Natural killer cell (primary cell): ENCODE measurements at places on chromosomes 13 and 19.

- no peak for DNase-seq
Observed at GRCh38 chr13:86476656-86477055, 677.4 kb upstream of the SLITRK6 start.

GRCh38 chr13:35617420-35617819 lies 140.9 kb upstream of the MAB21L1 start:
- no peak for DNase-seq

- DNase-seq: peak; percentile 81
Observed at GRCh38 chr19:41352609-41353465, 885 bp downstream of the TGFB1 start.

GRCh38 chr13:46211116-46211482 lies 629 bp upstream of the LRRC63 start:
- DNase-seq: peak; percentile 79

- no peak for DNase-seq
Observed at GRCh38 chr19:5141850-5142724, 173.2 kb downstream of the KDM4B start.

DNA sequence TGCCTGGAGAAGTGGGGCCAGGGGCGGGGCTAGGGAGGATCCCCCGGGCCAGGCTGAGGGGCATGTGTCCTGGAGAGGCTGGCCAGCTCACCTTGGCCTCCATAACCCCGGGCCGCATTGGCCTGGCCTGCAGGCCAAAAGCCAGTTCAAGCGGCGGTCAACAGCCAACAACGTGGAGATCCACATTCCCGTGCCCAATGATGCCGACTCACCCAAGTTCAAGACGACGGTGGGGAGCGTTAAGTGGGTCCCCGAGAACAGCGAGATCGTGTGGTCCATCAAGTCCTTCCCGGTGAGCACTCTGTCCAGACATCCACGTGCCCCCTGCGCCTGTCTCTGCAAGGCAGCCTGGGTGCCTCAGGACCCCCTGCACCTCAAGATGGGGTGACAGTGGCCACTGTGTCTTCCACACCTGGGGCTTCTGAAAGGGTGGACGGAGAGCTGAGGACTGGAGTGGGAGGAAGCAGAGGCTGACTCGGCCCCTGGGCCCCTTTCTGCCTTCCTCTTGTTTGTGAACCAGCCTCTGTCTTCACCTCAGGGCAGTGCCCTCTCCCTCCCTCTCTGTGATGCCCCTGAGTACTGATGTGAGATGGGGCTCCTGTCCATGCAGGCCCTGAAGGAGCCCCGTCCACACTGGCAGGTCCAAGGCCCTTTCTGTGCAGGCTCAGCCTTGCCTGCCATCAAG lies 31.1 kb downstream of the AP1M1 start:
- DNase-seq: no peak

DNA sequence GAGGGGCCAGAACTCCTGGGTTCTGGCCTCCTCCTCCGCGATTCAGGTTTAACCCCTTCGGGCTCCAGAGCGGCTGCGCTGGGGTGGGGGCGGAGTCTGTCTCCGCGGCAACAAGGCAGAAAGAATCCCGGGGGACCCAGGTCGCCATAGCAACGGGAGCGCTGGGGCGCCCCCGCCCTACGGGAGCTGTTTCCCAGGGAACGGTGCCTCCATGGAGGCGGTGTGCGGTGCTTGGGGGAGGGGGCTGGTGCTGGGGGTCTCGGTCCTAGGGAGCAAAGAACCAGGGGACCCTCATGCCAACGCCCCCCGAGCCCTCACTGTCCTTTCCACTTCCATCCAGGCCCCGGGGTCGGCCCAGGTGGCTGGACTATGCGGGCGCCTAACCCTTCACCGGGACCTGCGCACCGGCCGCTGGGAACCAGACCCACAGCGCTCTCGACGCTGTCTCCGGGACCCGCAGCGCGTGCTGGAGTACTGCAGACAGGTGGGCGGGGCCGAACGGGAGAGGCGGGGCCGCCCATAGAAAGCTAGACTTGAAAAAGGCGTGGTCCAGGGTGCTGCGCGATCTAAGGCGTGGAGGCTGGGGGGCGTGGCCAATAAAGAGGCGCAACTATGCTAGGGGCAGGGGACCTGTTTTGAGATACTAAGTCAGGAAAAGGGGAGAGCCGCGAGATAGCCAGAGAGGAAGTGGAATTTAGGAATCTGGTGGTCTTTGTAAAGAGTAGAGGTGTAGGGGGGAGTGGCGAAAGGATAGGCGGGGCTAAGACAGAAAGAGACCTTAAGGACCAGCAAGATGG lies 1.2 kb downstream of the APLP1 start:
- peak; percentile 46 for DNase-seq

GRCh38 chr13:26872525-26873385 lies 112.2 kb upstream of the GPR12 start:
- DNase-seq: peak; percentile 71

GRCh38 chr19:49417088-49417487 lies 6.2 kb downstream of the PTH2 start:
- DNase-seq: no peak

DNA sequence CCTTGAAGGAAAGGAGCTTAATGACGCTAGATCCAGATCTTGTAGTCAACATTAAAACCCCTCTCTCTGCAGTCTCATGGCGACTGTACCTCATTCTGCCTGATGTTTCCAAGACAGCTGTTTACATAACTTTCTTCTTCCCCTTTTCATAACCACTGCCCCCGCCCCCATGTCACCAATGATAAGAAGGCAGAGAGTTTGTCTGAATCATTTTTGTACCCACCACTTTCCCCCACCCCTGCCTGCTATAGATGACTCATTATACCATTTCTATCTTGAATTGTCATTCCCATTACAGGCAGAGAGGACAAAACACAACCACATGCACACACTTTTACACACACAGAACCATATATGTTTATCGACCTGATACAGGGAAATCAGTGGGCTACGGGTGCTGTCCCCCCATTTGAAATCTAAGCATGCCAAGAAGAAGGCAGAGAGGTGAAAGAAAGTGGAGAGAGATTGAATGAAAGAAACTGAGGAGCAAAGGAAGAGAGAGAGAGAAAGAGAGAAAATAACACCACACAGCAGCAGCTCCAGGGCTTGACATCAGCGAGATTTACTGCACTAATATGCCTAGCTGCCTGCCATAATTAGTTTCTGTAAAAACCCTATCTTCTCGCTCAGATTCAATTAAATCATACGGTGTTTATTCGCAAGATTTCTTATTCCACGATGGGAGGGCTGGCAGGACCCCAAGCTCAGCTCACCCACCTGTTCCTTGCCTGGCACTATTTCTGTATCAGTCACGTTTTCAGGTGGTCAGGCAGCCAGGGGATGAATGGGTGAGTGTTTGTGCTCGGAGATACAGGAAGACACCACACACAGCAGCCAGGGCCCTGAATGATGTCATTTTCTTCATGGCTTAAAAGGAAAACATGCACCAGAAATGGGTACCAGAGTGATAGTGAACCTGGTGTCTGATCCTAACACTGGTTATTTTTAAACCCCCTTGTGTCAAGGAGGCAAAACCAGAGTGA lies 114.3 kb upstream of the SERP2 start:
- DNase-seq: peak; percentile 52

GRCh38 chr13:42614436-42615035 lies 40.6 kb downstream of the TNFSF11 start:
- no peak for DNase-seq

DNA sequence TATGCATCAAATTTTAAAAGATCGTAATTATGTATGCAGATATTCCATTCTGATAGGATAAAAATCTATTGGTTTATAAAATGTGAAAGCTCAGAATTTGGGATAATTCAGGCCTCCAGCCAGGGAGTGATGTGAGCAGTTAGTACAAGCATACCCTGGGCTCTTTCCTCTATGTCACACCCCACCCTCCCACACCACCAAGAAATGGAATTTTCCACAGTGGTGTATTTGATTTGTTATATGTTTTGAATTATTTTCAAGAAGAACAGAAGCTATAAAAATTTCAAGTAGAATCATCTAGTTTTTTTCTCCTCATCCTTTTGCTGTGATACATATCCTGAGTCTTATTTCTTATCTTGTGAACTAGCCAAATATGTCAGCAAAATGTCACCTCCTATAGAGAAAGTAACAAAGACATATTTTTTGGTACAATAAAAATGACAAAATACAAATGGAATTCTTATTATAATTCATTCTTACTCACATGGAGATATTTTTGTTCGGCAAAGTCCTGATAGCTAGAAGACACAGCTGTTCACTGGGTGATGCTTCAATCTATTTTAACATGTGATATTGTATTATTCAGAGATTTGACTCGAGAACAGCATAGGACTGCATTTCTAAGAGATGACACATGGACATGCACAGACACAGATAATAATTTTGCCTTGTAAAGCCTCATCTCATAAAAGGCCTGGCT lies 61.2 kb upstream of the FRY start:
- DNase-seq: no peak

DNA sequence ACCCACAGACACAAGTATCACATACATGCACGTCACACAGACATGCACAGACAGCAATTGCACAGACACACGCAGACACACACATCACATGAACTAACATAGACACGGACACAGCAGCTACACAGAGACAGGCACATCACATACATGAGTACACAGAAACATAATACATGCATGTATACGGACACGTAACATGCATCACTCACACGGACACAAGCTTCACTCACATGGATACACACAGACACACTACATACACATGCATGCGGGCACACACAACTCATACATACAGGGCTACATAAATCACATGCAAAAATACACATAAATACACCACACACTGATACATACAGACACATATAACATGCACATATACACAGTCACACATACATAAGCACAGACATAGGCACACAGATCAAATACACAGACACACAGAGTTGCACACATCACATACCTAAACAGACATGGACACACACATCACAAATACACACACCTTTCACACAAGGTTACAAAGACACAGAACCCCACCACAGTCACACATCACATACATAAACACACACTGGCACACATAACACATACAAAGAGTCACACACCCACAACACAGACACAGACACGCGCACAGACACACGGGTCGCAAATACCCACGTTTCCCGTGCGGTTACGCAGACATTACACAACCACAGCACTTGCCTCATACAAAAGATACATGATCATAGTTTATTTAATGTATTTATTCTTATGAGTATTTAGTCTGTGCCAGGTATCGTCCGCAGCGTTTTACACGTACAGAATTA lies 1.1 kb upstream of the LMTK3 start:
- peak; percentile 65 for DNase-seq

DNA sequence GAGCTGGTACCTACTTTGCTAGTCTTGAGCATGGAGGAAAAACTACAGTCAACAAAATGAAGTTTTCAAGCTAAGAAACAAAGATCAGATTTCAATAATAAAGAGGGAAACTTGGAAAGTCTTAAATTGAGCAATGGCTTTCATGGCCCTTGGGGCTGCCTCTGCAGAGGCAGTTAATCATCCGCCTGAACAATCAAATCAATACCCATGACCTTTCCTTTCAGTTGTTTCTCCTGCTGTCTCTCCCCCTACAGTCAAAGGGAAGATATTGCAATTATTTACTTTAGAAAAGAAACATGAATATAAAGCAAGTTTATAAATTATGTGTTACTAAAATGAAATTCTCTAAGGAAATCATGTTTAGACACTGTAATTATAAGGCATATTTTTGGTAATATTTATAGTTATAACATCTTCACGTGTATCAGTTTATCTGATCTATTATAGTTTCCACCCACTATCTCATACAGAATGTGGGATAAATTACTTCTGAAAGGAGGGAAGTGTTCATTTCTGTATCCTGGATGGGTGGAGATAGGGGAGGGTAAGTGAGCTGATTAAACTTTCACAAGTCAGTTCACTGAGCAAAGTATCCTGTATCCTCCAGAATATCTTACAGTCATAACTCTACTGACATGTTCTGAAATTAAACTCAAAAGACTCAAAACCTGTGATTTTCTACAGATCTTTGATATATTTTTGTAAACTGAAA lies 72.4 kb upstream of the TSC22D1 start:
- no peak for DNase-seq

DNA sequence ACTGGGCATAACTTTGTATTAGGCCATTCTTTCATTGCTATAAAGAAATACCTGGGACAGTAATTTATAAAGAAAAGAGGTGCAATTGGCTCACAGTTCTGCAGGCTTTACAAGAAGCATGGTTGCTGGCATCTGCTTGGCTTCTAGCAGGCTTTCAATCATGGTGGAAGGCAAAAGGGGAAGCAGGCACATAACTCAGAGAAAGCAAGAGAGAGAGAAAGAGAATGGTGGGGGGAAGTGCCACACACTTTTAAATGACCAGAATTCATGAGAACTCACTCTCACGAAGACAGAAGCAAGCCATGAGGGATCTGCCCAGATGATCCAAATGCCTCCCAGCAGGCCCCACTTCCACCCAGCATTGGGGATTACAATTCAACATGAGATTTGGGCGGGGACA lies 179.7 kb downstream of the SPRY2 start:
- DNase-seq: no peak

- no peak for DNase-seq
Observed at GRCh38 chr19:48777720-48778119, 22.4 kb downstream of the FGF21 start.

- DNase-seq: no peak
Observed at GRCh38 chr19:18531485-18531884, 9.6 kb upstream of the ELL start.

- no peak for DNase-seq
Observed at GRCh38 chr13:51015973-51016372, 95.1 kb downstream of the C13orf42 start.

DNA sequence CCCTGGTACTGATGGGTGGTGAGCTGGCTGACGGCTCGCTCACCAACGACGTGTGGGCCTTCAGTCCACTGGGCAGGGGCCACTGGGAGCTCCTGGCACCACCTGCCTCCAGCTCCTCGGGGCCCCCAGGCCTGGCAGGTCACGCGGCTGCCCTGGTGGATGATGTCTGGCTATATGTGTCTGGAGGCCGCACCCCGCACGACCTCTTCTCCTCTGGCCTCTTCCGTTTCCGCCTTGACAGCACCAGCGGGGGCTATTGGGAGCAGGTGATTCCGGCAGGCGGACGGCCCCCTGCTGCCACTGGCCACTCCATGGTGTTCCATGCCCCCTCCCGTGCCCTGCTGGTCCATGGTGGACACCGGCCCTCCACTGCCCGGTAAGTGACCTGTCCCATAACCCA lies 10.5 kb downstream of the MEGF8 start:
- DNase-seq: no peak

- DNase-seq: peak; percentile 53
Observed at GRCh38 chr19:32748497-32748896, 28.9 kb downstream of the TDRD12 start.
